ENCODE measurements at places on chromosomes 4 and X. TPM values are rescaled to one million over a fixed set of nuclear protein-coding genes. Genes with fewer than 3 reads are reported as not detected.

DNA sequence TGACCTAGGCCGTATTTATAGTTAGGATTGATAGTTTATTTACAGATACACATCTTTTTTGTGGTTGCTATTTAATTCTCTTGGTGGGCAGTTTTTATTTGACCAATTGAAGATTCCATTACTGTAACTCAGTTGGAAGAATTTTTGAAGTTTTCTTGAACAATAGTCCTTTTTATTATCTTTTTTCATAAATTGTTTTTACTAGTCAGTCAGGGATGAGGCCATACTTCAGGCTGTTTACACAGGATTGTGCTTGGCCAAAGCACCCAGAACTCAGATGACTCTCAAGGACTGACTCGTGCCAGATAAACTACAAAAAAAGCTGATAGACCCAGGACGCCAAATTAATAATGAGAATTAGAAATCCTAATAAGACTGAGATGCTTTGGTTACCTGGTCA is 7.0 kb downstream of the HERC3 start:
- no peak for DNase-seq

- DNase-seq = no peak
These were observed 184.6 kb upstream of the KIT start for GRCh38 chr4:54473077-54473545.

DNA sequence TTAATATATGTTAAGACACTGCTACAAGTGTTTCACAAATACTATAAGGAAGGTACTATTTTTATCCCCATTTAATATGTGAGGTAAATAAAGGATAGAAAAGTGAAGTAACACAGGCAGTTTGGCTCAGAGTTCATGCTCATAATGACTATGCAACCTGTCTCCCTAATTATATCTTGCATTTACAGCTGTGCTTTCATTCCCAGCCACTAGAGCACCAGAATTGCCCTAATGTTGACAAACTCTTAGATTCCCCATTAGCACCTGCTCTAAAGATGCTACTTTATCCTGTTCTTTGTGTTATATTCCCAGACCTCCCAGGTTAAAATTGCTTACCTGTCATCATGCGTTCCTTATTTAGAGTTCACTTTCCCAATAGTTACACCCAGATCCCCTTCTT is 833.6 kb downstream of the CCSER1 start:
- no peak for DNase-seq

Gene CENPVL1
- not detected for polyA plus RNA-seq

DNA sequence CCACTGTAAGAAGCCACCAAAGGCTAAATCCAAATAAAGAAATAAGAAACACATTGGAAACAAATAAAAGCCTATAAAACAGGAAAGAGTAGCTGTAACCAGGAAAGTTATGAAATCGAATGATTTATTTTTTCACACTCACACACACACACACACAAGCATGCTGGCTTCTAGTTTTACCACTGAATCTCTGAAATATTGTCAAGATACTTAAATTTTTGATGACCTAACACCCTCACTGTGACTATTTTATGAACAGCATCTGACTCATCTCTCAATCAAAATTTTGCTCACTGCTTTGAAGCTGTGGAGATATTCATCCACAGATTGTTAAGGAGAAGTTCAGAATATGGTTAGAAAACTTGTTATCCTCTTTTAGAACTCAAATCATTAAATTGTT is 13.9 kb upstream of the GABRB1 start:
- DNase-seq = no peak

DNA sequence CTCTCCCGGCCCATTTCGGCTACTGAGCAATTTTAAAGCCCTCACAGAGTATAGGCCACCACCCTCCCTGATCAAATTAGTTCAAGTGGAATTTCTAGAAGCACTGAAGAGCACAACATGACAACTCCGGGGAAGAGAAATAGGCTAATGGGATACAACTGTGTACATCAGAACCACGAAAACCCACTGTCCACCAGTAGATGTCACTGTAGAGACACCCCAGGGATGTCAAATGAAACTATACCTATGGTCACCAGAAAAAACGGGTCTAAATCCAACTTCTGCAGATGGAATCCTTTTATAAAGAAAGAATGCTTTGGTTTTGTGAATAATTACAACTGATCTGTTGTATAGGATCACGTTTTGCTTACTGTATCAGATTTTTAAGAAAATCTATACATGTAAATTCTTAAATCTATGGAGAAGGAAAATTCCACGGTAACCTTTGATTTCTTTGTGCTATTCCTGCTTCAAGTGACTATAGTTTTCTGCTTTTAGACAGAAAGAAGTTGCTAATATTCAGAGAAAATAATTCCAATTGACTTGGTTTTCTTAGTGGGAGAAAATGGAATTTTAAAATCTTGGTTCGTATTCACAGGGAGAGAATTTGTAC is 29.5 kb upstream of the MAP3K15 start:
- DNase-seq = no peak

DNA sequence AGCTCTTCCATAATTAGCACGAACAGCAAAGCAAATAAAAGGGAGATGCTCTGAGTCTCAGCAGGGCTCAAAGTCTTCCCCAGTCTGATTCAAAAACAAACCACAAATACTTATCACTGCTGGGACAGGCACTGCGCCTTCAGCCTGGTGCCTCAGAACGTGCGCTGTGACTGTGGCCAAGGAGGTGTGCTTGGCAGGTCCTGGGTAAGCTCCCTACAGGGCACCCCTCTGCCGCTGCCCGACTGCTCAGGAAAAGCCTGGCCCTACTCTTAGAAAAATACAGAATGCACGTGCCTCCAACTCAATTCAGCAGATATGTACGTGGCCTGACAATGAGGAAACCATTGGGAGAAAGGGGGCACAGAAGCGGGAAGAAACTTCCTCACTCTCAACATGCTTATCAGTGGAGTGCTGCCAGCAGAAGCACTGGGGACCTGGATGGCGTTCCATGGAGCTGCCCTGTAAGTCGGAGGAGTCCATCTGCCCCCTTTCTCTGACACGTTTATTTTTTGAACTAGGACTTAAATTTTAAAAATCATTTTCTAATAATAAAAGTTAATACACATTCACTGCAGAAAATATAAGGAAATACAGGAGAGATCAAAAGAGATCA is 86.8 kb downstream of the GATB start:
- DNase-seq = no peak

DNA sequence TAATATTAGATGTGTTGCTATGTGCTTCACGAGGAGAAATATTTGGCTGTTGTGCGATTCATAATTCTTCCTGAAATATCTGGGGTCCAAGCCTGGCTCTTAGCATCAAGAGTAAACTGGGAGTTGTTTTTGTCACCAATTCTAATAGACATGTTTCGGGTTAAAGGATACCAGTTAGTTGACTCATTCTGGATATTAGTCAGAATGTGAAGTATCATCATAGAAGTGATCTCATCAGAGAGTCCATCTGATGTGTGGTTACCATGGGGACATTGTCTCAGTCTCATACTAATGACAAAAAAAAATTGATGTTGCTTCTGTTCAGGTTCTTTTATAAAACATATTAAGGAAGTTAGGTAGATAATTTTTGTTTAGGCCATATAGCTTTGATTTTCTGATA is 57.2 kb upstream of the MTMR1 start:
- no peak for DNase-seq

Gene ALAS2
- not detected for polyA plus RNA-seq

GRCh38 chr4:137307806-137308205 is 224.5 kb downstream of the PCDH18 start:
- no peak for DNase-seq

DNA sequence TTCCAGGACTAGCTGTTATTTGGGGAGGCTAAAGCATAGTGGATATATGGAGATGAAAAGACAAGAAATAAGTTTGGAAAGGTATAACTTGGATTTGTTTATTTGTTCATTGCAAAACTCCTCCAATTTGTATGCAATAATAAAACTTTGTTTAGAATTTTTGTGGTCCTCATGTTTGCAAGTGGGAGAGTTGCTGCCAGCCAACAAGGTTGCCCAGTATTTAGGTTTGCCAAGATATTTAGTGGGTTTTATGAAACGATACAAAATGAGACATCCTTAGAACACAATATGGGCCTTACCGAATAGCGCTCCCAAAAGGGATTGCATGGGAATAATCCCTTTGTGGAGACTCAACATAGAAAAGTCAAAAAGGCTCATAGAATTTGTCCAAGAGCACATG is 162.1 kb downstream of the INPP4B start:
- DNase-seq = no peak

DNA sequence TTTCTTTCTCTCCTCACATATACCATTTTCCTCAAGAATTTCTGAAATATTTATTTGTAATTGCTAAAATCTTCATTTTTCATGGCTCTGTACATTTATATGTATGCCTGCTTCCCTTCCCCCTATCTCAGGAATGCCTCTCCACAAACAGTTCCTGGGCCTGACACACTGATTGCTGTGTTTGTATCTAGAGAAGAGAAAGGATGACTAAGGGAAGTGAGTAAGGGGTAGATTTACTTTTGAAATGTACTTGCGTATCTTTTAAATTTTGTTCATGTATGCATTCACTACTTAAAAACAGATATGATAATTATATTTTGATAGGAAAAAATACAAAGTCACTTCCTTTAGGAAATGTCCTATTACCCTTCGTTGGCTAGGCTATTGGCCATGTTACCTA is 790.8 kb downstream of the PCDH18 start:
- DNase-seq = no peak

Gene MGAT4D
- not detected for polyA plus RNA-seq
